ENCODE measurements at places on chromosomes 1 and 21. TPM values are rescaled to one million over a fixed set of nuclear protein-coding genes. Genes with fewer than 3 reads are reported as not detected.
A peak's percentile ranks its signal among the peaks of the same experiment; 100 is the strongest.

DNA sequence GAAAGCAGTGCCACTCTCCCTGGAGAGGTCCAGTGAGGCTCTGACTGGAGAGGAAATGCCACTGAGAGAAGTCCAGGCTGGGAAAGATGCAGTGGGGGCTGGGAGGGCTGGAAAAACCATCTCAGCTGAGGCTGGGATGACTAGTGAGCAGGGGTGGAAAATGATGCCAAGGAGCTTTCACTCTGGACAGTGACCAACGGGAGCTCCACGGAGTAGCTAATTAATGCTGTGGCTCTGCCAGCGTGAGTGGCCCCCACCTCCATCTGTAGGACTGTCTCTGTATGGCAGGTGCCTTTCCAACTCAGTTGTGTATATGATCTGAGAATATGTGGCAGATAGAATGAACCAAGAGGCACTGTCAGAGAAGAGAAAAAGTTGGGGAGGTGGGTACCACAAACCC is 86.7 kb downstream of the DDX20 start:
- DNase-seq, result no peak

The CELSR2 gene
- polyA plus RNA-seq, result 4.2 TPM

The GBP2 gene
- 1.7 TPM for polyA plus RNA-seq

- DNase-seq, result peak; percentile 50
These were observed 189.7 kb downstream of the SEC16B start for GRCh38 chr1:177780096-177780700.

The TTC39A gene
- 4.4 TPM for polyA plus RNA-seq

- DNase-seq, result no peak
These were observed 4.6 kb upstream of the TMEM51 start for GRCh38 chr1:15148941-15149340.

GRCh38 chr1:40951943-40952743 is 27.4 kb upstream of the CTPS1 start:
- DNase-seq, result peak; percentile 41

The F13B gene
- not detected for polyA plus RNA-seq

GRCh38 chr1:236673289-236673919 is 12.9 kb upstream of the ACTN2 start:
- DNase-seq, result no peak

GRCh38 chr1:18085387-18086074 is 22.1 kb upstream of the IGSF21 start:
- no peak for DNase-seq

The ALX3 gene
- polyA plus RNA-seq, result not detected

GRCh38 chr1:190176776-190177175 is 300.9 kb downstream of the BRINP3 start:
- no peak for DNase-seq

DNA sequence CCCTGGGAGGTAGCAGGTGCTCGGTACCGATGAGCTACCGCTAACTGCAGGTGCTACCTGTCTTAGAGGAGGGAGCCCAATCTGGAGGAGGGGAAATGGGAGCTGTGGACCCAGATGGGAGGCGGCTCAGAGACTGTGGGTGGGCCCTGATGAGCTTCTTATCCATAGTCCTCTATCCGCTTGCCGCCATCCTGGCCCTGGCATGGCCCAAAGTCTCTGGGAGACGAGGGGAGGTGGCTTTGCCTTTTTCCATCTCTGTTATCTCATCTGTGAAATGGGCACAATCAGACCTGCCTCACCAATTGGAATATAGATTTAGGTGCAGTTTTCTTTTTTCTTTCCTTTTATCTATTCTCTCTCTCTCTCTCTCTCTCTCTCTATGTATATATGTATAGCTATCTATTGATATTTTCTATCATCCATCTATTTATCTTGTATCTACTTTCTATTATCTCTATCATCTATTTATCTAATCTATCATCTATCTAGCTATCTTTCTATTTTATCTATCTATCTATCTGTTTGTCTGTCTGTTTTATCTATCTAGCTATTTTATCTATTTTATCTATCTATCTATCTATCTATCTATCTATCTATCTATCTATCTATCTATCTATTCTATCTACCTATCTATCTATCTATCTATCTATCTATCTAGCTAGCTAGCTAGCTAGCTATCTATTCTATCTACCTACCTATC is 16.5 kb downstream of the TNFRSF1B start:
- no peak for DNase-seq

Data from muscle of back (tissue), 13 donors.